HCT116 (cell line): ENCODE measurements at places on chromosomes 7 and 10. TPM values are rescaled to one million over a fixed set of nuclear protein-coding genes. Genes with fewer than 3 reads are reported as not detected.

ADCY1 gene
- 0.05 TPM for total RNA-seq

SMKR1 gene
- total RNA-seq = 8.9 TPM

NUDT13 gene
- 1.2 TPM for total RNA-seq

TMEM72 gene
- total RNA-seq = not detected

TAC1 gene
- total RNA-seq = not detected

CDK6 gene
- total RNA-seq = 41.4 TPM

VPS37D gene
- total RNA-seq = 9.5 TPM

MKRN1 gene
- total RNA-seq = 95.0 TPM

STEAP1B gene
- total RNA-seq = 0.27 TPM

DDC gene
- not detected for total RNA-seq

NXPH1 gene
- total RNA-seq = 0.17 TPM

ACSM6 gene
- total RNA-seq = not detected
